Stimulated activated CD8-positive, alpha-beta memory T cell treated with anti-CD3 and anti-CD28 coated beads, Interleukin-4, amount 100 ng/mL, for 1 hour (primary cell): ENCODE measurements at places on chromosomes 2 and 18.

- peak; percentile 22 for DNase-seq
Measured at GRCh38 chr2:26577442-26578112, 63.6 kb downstream of the CIB4 start.

DNA sequence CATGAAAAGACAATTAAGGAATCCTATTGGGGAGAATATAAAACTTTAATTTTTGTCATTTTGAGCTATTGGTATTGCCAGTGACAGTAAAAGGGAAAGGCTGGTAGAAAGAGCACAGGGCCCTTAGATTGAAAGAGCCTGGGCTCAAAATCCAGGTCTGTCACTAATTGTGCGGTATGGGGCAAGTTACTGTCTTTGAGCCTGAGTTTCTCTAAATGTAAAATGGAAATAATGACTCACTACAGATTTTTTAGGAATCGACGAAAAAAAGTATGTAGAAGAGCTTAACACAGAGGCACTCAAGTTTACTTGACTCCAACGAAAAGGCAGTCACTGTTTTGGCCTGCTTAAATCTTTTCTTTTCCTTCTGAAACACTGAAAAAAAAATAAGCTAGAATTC, 7.0 kb downstream of the NDUFV2 start:
- no peak for DNase-seq

GRCh38 chr2:65396348-65397026, 35.9 kb downstream of the SPRED2 start:
- no peak for DNase-seq

- no peak for DNase-seq
Measured at GRCh38 chr2:16663121-16663905, 2.3 kb downstream of the CYRIA start.

DNA sequence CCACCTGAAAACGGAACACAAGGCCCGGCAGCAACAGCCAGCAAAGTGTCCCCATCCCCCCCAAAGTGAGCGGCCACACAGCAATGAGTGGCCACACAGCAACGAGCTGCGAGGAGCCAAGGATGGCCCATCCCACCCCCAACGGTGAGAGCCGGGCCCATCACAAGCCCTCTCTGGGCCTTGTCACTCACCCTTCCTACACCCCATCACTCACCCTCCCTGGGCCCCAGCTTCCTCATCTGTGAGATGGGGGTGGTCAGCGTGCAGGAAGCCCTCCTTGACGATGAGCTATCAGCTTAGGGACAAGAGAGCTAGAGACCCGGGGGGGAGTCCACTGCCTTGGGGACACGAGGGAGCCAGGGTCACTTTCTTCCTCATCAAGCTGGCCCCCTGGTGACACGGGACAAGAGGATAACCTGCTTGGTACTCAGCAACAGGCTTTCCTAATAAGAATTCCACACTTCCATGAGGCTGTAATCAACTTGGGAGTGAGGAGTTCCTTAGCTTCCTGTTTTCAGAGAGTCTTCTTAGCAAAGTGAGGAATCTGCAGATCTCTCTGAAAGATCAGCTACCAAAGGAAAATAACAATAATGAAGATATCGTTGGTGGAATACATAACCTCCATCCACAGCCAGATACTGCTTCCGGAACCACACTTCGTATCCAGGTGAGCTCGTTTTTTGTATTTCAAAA, 92.8 kb downstream of the HDAC4 start:
- no peak for DNase-seq

DNA sequence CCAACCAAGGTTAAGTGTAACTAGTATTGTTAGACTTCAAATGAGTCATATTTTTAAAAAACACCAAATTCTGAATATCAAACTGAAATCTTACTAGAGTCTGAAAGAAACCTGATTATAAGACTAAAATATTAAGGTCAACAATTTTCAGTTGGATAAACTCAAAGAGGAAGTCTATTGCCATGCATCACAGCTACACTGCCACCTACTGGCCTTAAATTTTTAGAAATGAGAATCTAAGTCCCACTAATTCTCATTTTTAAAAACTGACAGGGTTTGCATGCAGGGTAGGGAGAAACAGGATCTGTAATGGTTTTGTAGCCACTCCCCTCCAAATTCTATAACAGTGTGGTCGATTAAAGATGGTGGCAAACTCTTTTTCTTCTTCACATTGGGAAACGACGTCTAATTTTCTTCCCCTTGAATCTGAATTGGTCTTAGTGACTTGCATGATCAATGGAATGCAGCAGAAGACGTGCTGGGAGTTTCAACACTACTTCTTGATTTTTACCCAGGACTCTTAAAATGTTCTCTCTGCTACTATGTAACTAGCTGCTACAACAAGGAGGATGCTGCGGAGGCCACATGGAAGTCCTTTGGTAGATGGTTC, 176.1 kb upstream of the SESTD1 start:
- no peak for DNase-seq

DNA sequence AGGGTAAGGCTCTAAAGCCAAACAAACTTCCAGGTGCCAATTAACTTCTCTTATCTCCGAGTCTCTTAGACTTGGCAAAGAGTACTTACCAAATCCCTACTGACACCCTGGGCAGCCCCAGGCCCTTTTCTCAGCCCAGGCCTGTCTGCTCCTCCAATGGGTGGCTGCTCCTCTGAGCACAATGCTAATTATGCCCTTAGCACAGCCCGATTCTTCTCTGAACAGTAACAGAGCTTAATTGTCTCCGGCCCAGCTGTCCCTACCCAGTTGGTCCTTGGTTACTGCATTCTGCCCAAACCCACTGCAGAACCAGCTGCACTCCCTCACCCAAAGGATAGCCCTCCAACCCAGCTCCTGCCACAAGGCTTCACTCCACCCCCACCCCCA, 110.3 kb downstream of the SMAD7 start:
- no peak for DNase-seq

- DNase-seq: no peak
Measured at GRCh38 chr2:101690547-101691152, 6.9 kb upstream of the MAP4K4 start.

- no peak for DNase-seq
Measured at GRCh38 chr18:34837769-34838272, 127.7 kb downstream of the DTNA start.

GRCh38 chr2:8546612-8547283, 135.1 kb upstream of the ID2 start:
- DNase-seq: no peak

DNA sequence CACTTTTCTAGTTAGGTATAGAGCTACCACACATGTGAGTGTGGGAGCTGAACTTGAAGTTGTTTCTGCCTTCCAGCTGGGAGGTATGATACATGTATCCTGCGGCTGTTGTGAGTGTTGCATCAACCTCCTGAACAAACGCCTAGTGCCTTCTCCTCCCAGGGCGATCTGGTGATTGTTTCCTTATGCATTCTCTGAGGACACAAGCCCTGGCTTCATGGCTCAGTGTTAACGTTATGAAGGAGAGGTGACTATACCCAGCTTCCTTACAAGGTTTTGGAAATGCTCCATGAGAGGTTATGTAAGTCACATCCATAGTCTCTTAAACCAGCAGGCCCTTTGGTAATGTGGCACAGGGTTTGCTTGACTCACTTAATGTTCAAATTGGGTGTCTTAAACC, 64.9 kb downstream of the SPRED2 start:
- DNase-seq: no peak

- no peak for DNase-seq
Measured at GRCh38 chr2:218043100-218043499, 26.0 kb upstream of the RUFY4 start.

GRCh38 chr18:53324353-53324752, 900.1 kb downstream of the MBD2 start:
- DNase-seq: no peak

- DNase-seq: no peak
Measured at GRCh38 chr2:86186431-86186830, 8.8 kb downstream of the IMMT start.

DNA sequence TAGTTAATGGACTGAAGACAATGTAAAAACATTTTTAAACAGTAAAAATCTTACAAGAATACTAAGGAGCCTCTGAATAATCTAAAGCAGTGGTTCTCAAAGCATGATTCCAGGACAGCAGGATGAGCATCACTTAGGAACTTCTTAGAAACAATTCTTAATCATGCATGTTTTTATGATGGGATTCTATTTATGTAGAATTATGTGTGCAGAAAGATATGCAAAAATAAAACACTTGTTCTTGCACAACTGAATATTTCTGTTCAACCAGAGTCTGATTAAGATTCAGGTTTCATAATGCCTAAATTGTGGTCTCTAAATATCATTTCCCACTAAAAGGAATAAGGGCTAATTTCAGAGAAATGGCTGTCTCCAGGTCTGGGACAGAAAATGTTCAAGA, 69.2 kb upstream of the MTIF2 start:
- DNase-seq: no peak

DNA sequence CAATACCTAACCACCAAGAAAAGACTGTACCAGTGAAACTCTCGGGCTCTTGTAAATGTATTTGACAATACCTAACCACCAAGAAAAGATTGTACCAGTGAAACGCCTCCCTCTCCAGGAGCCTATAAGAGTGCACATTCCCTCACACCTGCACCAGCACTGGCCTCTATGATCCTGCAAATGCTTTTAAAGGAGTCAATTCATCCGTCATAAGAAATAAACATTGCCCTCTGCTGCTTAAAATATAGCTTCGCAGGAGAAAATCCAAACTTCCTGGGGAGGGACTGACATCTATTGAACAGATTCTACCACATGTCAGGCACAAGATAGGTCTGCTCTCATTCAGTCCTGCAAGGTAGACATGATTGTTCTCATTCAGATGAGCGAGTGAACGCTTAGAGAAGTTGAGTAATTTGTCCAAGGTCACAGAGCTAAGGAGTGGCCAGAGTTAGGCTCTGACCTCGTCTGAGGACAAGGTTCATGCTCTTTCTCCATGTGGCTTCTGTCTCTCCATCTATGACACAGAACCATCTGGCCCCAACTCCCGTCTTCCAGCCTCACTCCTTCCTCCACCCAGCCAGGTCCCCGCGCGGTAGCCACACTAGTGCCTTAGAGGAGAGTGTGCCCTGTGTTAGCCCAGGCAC, 38.7 kb downstream of the MCFD2 start:
- DNase-seq: no peak

GRCh38 chr18:31857526-31858106, 85.3 kb downstream of the TRAPPC8 start:
- DNase-seq: no peak

DNA sequence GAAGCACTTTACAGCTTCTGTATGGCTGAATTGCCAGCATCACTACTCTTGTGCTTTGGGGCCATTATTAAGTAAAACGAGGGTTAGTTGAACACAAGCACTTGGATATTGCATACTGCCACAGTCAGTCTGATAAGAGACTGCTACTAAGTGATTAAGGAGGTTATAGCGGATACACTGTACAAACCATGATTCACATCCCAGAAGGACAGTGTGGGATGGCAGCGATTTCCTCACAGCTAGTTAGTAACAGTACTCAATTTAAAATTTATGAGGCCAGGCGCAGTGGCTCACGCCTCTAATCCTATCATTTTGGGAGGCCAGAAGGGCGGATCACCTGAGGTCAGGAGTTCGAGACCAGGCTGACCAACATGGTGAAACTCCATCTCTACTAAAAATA, 2.6 kb upstream of the BMPR2 start:
- DNase-seq: no peak

DNA sequence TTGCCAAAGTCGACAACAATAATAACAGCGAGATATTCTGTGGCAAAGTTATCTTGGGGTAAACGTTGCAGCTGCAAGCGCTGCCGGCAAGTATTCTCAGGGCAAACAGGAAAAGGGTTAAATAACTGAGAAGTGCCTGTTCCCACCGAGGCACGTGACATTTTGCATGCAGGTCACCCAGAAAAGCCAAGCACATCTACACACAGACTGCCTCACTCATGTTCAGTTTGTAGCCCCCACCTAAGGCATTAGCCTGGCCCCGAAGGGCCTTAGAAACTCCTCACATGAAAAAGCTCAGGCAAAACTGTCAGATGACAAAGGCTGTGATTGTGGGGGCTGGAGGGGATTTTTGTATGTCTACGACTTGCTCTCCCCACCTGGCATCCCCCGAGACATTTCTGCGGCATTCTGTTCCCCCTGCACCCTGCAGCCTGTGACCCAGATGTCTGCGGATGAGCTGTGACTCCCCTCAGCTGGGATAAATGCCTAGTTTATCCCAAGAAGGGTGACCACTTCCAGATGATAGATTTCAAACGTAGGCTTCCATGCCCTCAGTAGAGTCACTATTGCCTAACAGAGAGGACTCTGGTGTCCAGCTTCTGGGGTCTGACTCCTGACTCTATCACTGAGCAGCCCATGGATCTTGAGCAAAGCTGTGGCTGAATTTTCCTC, 215.2 kb upstream of the SIX2 start:
- DNase-seq: no peak

DNA sequence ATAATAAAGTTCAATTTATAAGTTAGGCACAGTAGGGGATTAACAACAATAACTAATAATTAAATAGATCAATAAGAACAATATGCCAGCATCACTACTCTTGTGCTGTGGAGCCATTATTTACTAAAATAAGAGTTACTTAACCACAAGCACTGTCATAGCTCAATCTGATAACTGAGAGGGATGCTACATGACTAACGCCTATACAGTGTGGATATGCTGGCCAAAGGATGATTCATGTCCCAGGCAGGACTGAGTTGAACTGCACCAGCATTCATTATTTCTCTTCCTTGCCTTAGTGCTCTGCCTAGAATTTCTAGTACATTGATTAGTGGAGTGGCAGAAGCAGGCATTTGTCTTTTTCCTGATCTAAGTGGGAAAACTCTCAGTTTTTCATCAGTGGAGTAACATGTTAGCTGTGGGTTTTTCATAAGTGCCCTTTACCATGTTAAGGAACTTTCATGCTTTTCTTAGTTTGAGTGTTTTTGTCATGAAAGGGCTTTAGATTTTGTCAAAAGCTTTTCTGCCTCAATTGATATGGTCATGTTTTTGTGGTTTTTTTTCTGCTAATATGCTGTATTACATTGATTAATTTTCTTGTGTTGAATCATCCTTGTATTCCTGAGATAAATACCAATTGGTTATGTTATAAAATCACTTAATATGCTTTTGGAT, 21.7 kb downstream of the KIAA1328 start:
- no peak for DNase-seq

DNA sequence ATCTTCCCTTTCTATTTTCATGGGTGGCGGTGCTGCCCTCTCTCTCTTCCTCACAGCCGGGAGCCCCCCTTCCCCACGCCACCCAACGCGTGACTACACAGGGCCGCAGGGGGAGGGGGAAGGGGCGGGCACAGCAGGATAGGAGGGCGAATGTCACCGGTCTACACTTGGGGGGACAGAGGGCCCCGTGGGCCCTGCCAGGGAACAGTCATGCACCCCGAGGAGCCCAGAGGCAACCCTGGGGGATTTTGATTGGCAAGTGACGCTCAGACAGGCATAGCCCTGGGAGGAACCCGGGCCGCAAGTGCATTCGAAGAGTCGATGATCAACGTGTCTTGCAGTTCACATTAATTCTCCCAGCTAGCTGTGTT, 91.1 kb upstream of the ANKRD30BL start:
- no peak for DNase-seq

GRCh38 chr2:1246239-1246638, 167.0 kb upstream of the TPO start:
- no peak for DNase-seq

- no peak for DNase-seq
Measured at GRCh38 chr2:43288417-43289305, 62.3 kb upstream of the ZFP36L2 start.
